ENCODE measurements at places on chromosomes 11 and 22.

DNA sequence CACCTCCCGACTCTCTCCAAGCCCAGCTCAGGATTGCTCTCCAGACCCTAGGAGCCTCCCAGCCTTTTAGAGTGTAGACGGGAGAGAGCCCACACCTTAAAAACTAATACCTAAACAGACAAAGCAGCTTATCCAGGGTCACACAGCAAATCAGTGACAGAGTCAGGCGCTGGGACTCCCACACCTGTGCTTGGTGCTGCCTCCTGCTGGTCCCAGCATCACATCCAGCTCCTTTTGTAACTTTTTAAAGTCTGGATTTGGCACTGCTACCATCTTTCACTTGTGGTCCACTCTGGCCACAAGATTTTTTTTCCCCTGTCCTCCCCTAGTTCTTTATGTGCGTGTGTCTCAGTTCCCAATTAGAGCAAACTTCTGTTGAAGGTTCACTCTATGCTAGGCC lies 4.7 kb downstream of the ANO1 start:
- peak overlapping the region; percentile 60 for H3K27ac ChIP-seq
- DNase-seq = no peak
- no peaks in the 10 kb centered on the region for H3K36me3 ChIP-seq
- H3K4me1 ChIP-seq = peaks cover 19% of the 10 kb centered on the region

GRCh38 chr11:70675697-70676374 lies 277.5 kb downstream of the CTTN start:
- no peak overlapping the region for H3K4me3 ChIP-seq
- no peaks in the 10 kb centered on the region for H3K4me1 ChIP-seq
- no peak overlapping the region for H3K27ac ChIP-seq
- H3K27me3 ChIP-seq = peaks cover 3% of the 10 kb centered on the region

DNA sequence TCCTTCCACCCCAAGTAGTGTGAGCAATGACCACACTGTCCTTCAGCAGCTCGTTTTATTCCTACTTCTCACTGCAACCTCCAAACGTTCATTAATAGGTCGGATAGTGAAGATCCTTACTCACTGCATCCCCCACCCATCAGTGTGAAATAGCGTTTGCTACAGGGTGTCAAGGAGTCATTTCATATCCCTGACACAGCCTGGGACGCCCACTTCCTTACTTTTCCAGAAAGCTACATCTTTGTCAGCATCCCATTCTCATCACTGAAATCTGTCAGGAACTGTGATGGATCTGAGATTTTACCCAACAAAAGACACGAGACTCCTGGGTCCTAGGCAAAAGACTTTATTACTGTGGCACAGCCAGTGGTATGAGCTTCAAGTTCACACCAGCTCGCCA lies 592.4 kb downstream of the NTM start:
- no peak overlapping the region for H3K4me3 ChIP-seq
- no peak for DNase-seq
- no peaks in the 10 kb centered on the region for H3K27me3 ChIP-seq

DNA sequence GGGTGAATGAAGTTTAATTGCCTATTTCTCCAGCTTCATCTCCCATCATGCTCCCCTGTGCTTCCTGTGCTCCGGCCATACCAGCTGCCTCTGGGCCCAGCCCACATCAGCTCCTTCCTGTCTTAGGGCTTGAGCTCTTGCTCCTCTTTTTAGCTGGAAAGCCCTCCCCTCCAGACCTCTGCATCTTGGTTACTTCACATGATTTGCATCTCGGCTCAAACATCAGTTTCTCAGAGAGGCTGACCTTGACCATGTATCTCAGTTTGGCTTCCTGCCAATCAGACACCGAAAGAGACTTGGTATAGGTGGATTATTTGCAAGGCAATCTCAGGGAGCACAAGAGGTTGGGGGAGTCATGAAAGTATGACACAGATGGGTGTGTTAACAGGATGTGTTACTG lies 73.2 kb upstream of the TIMP3 start:
- no peaks in the 10 kb centered on the region for H3K27me3 ChIP-seq
- H3K4me3 ChIP-seq = no peak overlapping the region
- no peaks in the 10 kb centered on the region for H3K4me1 ChIP-seq
- no peaks in the 10 kb centered on the region for H3K36me3 ChIP-seq

- no peaks in the 10 kb centered on the region for H3K36me3 ChIP-seq
- H3K27me3 ChIP-seq = no peaks in the 10 kb centered on the region
- H3K4me3 ChIP-seq = no peak overlapping the region
- DNase-seq = no peak
- no peaks in the 10 kb centered on the region for H3K4me1 ChIP-seq
- peak overlapping the region; percentile 7 for H3K27ac ChIP-seq
Observed at GRCh38 chr22:28268171-28268570, 349.1 kb upstream of the PITPNB start.

- H3K4me1 ChIP-seq = no peaks in the 10 kb centered on the region
- H3K4me3 ChIP-seq = peak overlapping the region; percentile 34
- H3K36me3 ChIP-seq = no peaks in the 10 kb centered on the region
- no peak for DNase-seq
Observed at GRCh38 chr11:36564376-36565030, 3.3 kb upstream of the RAG1 start.

DNA sequence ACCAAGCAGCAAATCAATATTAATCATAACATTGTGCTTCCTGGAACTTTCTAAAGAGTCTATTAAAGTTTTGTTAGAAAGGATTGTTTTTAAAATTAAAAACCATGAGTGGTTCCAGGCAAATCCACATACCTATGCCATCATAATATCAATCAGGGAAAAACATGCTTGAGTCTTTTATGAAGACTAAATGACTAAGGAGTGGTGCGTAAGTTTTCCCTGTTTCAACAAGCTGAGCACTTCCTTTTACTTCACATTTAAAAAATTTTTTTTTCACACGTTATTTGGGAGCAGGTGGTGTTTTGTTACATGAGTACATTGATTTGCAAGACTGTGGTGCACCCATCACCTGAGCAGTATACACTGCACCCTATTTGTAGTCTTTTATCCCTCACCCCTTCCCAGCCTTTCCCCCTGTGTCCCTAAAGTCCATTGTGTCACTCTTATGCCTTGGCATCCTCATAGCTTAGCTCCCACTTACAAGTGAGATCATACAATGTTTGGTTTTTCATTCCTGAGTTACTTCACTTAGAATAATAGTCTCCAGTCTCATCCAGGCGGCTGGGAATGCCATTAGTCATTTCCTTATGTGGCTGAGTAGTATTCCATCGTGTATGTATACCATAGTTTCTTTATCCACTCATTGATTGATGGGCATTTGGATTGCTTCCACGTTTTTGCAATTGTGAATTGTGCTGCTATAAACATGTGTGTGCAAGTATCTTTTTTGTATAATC lies 1190.3 kb upstream of the RAG2 start:
- no peak overlapping the region for H3K4me3 ChIP-seq
- no peak for DNase-seq
- H3K27me3 ChIP-seq = no peaks in the 10 kb centered on the region
- no peak overlapping the region for H3K27ac ChIP-seq
